ENCODE measurements at places on chromosomes 1 and 21.

GRCh38 chr21:20729376-20729775 lies 268.8 kb upstream of the NCAM2 start:
- DNase-seq, result no peak

- DNase-seq, result peak; percentile 65
Measured at GRCh38 chr1:234616644-234617043, 6.7 kb upstream of the IRF2BP2 start.

GRCh38 chr1:55318116-55318817 lies 103.1 kb upstream of the USP24 start:
- DNase-seq, result no peak

GRCh38 chr1:175548774-175549173 lies 194.6 kb downstream of the TNR start:
- peak; percentile 22 for DNase-seq

DNA sequence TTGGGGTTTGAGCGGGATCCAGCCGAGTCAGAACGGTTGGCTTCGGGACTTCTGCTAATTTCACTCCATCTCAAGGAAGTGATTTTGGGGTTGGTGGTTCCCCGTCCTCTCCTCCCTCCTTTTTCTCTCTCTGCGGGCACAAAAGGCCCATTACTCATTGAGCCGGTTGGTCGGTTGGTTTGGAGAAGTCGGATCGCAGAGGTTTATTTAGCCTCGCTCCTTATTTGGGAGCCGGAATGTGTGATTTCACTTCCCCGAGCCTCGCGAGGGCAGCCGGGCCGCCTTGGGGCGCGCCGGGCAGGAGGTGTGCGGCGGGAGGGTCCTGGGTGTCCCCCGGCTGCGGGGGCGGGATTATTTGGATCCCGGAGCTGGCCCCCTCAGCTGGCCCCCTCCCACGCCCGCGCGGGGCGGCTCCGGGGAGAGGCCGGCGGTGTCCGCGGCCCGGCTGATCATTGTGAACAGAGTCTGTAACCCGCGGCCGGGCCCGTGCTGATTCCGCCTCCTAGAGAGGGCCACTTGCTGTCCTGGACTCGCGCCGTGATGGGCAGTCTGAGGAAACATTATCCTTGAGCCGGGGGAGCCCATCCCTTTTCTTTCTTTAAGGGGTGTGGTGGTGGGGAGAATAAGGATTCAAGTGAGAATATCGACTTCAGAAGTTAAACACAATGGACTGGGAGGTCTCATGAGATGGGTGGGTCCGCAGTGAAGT lies 1.2 kb downstream of the MAPKAPK2 start:
- DNase-seq, result peak; percentile 55

GRCh38 chr1:216356945-216357344 lies 66.3 kb downstream of the USH2A start:
- no peak for DNase-seq

- no peak for DNase-seq
Measured at GRCh38 chr1:241706257-241706656, 54.2 kb downstream of the WDR64 start.

GRCh38 chr1:245999697-246000637 lies 507.1 kb downstream of the SMYD3 start:
- DNase-seq, result no peak

- DNase-seq, result no peak
Measured at GRCh38 chr1:90746857-90747256, 29.8 kb upstream of the BARHL2 start.

GRCh38 chr1:232499188-232499587 lies 130.7 kb downstream of the SIPA1L2 start:
- no peak for DNase-seq

GRCh38 chr1:27391511-27392095 lies 819 bp upstream of the GPR3 start:
- peak; percentile 69 for DNase-seq

GRCh38 chr1:211734791-211735190 lies 59.4 kb upstream of the NEK2 start:
- DNase-seq, result peak; percentile 67

- DNase-seq, result no peak
Measured at GRCh38 chr1:19424651-19425570, 60.4 kb downstream of the CAPZB start.

GRCh38 chr1:47184090-47184821 lies 5.6 kb downstream of the PDZK1IP1 start:
- no peak for DNase-seq

GRCh38 chr1:118931876-118932275 lies 56.3 kb downstream of the TBX15 start:
- no peak for DNase-seq

- DNase-seq, result no peak
Measured at GRCh38 chr1:96346719-96347118, 374.9 kb upstream of the PTBP2 start.

DNA sequence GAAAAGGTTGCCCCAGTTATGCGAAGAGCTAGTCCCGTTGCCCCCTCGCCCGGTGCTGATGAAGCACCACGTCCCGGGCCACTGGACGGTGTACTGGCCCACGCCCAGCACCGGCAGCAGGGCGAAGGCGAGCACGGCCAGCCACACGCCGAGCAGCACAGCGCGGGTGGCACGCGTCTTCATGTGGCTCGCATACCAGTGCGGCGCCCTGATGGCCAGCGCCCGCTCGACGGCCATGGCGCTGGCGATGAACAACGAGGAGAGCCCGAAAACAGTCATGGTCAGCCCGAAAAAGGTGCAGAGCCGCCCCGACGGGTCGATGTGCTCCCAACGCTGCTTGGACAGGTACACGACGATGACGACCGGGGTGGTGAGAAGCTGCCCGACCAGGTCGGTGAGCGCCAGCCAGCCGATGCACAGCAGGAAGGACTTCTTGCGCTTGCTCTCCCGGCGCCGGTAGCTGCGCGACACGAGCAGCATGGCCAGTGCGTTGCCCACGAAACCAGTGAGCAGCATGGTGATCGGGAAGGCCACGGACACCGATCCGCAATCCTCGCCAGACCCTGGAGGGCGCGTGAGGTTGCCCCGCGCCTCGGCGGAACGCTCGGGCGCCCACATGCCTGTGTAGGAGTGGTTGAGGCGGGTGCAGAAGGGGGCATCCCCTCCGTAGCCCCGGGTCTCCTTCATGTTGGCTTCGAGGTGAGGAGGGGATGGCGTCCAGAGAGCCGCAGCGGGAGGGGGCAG lies 553 bp downstream of the PTGER3 start:
- peak; percentile 49 for DNase-seq

DNA sequence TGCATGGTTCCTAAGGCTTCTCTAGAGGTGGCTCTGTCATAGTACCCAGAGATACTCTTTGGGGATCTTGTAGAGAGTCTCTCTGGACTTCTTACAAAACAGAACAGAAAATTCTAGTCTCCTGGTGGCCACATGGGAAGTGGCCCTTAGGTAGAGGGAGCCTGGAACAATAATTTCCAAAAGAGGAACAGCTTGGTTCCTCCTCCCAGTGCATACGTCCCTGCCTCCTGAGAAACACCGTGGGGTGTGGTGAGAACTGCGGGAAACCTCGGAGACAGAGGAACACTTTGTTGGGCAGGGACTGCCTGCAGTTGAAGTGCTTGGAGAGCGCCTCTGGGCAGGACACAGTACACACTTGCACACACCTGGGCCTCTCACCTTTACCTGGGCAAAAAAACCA lies 38.8 kb upstream of the EPHA8 start:
- DNase-seq, result no peak

GRCh38 chr1:228758447-228758846 lies 23.2 kb downstream of the RHOU start:
- DNase-seq, result no peak

DNA sequence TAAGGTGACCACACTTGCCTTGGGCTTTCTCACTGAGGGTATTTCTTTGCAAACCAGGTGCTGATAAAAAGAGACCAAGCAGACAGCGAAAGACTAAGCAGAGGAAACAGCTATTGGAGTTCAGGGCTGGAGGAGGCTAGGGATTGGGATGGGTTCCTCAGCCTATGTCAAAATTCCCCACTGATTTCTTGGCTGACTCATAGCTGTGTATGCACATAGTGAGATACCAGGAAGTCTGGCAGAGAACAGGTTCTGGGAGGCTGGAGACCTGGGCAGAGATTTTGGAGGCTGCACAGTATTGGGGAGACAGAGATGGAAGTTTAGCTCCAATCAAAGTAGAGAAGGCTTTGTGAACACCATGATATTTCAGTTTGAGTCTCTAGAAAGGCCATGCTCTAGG lies 25.3 kb downstream of the YARS1 start:
- DNase-seq, result no peak

GRCh38 chr21:45976701-45977311 lies 4.8 kb upstream of the COL6A1 start:
- DNase-seq, result no peak

- no peak for DNase-seq
Measured at GRCh38 chr1:153934746-153935145, 11.8 kb downstream of the DENND4B start.

DNA sequence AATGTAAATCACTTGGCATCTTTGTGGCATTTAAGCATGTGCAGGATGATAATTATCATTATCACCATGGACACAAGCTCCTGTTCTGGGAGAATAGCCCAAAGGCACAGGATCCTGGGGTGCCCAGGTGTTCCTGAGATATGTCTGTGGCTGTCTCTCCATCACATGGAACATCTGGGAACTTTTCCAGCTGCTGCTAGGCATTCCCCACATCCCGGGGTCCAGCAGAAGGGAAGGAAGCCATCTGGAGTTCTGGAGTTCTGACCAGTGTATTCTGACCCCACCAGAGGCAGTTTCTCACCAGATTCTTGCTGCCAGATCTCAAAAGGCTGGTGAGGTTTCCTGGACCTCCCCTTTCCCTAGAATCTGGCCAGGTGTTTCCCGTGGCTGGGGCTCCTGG lies 259.7 kb upstream of the VAMP3 start:
- no peak for DNase-seq

DNA sequence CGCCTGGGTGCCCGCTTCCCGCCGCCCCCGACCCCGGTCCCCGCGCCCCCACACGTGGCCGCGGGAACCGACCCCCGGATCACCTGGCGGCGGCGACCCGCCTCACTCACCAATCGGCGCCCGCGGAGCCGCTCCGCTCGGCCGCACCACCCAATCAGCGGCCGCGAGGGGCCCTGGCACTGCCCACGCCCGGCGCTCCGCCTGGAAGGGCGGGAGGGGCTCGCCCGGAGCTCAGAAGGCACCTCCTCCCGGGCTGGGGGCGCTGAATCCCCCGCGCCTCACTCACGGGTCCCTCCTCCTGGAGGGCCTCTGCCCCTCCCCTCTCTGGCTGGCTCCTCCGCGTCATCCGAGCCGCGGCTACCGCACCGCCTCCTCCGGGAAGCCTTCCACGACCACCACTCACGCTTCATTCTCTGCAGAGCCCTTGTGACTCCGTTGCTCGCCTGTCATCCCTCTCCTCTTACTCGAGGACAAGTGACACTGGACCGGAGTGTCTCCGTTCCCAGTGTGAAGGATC lies 374 bp downstream of the SH2D5 start:
- DNase-seq, result peak; percentile 46

DNA sequence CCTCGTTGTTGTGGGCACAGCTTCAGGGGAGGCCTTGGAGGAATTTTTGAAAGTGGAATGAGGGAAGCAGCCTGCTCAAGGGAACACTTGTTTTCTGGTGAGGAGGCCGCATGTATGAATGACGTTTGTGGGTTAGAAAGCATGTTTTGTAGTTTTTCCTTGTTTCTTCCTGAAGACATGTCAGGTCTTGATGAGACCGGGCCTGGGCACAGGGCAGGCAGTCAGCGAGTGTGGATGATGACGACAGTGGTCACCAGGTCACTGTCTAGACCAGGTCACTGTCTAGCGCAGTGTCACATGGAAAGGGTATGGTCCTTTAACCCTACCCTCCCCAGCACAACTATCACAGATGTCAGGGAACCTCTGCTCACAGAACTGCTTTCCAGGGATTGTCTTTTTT lies 7.3 kb downstream of the PSEN2 start:
- DNase-seq, result no peak

- no peak for DNase-seq
Measured at GRCh38 chr1:22536506-22536905, 26.8 kb upstream of the EPHA8 start.

- no peak for DNase-seq
Measured at GRCh38 chr1:156012051-156012817, 8.5 kb downstream of the SSR2 start.

DNA sequence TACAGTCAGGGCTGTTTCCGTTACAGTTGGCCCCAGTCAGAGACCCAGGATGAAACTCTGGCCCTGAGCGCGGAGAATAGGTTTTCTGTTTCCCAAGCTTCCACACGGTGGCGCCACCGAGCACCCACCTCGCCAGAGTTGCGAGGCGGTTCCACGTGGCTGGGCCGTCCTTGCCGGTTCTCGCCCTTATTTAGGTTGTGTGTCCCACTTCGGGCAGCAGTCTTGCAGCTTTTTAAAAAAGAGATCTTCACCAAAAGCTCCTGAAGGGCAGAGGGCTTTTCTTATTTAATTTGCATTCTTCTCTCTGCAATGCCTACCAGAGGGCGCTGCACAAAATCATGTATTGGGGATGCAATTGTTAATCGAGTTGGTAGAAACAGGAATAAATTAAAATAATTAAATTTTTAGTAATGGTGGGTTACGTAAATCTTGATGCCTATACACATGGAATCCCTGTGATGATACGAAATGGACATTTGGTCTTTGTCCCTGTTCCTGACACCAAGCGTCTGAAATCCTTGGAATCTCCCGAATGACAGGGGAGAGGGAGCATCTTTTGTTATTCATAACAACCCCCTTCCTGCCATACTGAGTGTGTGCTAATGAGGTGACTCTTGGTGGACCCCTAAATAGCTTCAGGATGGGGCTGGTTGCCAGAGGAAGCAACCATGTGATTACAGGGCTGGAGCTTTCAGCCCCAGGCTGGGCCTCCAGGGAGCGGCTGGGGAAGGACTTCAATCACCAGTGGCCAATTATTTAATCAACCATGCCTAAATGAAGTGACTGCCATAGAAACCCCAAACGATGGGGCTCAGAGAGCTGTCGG lies 5.6 kb upstream of the S100A7 start:
- DNase-seq, result peak; percentile 41

DNA sequence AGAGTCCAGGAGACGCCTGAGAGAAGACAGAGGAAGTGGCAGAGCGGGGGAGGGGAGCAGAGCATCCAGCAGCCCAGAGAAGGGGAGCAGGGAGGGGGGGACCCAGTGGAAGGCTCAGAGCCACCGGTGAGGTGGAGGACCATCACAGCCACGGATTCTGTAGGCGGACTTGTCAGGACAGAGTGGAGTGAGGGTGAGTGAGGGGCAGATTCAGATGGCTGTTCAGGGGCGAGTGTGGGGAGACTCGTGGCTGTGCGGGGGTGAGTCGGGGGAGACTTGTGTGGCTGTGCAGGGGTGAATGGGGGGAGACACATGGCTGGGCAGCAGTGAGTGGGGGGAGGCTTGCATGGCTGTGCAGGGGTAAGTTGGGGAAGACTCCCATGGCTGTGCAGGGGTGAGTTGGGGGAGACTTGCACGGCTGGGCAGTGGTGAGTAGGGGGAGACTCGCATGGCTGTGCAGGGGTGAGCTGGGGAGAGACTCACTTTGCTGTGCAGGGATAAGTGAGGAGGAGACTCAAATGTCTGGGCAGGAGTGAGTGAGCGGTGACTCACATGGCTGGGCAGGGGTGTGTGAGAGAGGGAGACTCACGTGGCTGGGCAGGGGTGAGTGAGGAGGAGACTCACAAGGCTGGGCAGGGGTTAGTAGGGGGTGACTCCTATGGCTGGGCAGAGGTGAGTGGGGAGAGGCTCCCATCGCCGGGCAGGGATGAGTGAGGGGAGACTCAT lies 56.8 kb upstream of the ABCG1 start:
- no peak for DNase-seq
